Activated naive CD4-positive, alpha-beta T cell (primary cell): ENCODE measurements at places on chromosomes 7 and 10.

- no peak for DNase-seq
Measured at GRCh38 chr10:71368643-71369042, 28.1 kb upstream of the CDH23 start.

DNA sequence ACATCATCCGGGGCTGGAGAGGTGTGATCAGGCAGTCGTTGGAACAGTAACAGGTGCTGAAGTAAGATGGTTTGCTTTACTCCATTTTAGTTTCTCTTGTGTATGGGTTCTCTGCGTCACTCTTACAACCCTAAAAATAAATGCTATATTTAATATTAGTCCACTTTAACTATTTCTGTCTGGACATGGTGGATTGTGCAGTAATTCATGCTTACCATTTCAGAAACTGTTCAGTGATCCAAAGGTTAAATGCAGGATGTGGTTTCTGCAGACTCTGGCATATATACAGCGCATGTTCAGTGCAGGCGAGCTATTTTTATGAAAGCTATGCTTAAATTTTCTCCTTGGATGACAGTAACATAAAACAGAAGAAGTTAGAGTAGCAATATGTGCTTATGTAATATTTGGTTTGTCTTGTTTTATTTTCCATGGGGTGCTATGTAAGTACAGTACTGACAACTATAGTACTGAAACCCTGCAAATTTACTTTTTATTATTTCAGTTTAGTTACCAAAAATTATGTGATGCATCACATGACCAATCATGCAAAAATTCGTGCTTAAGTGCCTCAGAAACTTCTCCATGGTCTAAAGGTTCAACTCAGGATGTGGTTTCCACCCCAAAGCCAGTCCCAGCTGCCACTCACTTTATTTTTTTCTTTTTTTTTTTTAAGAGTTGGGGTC is 46.6 kb upstream of the GRID1 start:
- DNase-seq: no peak

- DNase-seq: peak; percentile 26
Measured at GRCh38 chr10:32332299-32332750, 14.6 kb downstream of the EPC1 start.

DNA sequence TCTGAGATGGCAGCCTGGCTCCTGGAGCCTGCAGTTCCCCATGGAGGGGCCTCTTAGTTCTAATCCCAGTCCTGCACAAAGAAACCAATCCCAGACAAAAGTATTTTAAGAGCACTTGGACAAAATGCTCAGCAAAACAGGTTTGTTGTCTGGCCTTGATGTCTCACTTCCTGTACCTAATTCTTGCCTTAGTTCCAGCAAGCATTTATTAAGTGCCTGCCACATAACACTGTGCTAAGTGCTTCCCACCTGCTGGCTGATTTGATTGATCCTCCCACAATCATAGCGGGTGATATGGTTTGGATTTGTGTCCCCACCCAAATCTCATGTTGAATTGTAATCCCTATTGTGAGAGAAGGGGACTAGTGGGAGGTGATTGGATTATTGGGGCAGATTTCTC is 65.7 kb upstream of the HABP2 start:
- DNase-seq: no peak

- no peak for DNase-seq
Measured at GRCh38 chr7:24863626-24864025, 106.4 kb upstream of the GSDME start.

GRCh38 chr7:43876976-43877745 is 7.8 kb upstream of the MRPS24 start:
- DNase-seq: no peak

DNA sequence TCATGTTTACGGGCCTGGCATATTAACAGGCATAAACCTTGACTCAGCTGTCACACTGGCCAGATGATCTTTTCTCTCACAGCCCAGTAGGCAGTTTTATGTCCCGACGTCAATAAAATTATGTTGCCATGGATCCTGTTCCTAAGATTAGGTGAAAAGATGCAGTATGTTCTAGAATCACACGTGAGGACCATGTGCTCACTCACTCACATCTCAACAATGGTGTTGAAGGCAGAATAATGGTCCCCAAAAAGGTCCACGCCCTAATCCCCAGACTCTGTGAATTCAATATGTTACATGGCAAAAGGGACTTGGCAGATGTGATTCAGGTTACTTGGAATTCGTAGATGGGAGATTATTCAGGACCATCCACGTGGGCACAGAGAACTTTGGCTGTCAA is 3.5 kb downstream of the DOCK1 start:
- no peak for DNase-seq

DNA sequence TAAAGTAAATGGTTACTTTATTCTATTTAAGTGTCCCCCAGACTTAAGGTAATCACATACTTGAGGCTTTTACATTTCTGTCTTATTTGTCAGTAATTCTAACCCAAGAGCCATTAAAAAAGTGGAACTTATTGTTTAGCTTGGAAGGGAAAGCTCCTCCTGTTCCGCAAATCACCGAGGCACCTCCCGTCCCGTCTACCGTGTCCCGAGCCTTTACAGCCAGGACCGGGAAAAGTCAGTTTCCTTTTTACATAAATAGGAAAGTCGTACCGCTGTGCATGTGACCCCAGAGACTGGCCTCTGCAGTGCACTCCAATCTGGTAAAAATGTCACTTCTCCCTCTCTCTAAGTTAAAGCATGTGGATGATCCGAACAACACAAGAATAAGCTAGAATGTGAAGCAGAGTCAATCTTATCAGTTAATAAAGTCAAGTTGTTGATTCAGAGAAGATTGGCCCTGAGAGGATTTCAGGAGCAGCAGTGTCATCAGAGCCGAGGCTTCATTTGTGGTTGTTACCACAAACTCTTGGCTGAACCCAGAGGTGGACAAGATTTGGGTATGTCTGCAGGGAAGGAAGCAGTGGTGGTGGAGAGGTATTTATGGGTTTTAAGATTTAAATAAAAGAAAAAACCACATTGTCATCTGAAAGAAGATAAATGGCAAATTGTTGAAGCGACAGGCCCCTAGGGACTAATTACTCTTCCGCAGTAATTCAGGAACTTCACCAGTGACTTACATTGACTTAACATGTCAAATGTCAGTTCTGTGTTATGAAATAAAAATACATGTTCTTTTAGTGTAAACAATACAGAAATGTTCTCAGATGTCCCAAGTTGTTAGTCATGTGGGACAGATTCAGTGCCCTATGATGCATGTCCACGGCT is 316.6 kb upstream of the ZNF32 start:
- no peak for DNase-seq

DNA sequence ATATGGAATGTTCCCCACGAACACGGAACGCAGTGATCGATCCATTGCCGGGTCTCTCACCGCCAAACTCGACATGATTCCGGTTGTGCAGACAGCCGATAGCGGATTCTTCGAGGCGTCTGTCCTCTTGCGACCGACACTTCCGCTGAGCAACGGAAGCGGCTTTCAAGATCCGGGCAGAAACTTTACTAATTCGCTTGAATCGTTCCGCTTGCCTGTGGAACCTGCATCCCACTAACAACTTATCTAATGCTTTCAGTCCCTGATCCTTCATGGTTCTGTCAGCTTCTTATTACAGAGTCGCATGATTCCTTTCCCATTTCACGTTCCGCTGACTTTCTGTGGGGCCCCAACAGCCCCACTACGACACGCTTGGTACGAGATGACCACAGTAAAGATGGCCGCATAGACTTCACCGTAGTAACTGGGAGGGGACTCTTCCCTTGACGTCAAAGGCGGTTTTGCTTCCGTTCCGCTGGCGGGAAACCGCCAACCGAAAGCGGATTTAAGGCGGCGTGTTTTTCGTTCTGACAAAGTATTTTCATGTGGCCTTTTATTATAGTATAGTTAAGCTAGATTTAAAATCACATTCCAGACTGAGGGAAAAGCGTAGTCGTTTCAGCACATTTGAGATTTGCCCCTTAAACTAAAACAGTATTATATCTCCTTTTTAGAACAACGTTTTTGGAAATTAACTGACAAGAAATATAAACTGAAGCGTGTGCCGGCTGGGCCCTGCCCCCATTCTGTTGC is at the start of gene CSTF2T:
CSTF2T (minus strand) TSS at position 121 of the 753 bp plus-strand sequence; CDS start at position 75, 46 bp downstream.
- DNase-seq: peak; percentile 74

DNA sequence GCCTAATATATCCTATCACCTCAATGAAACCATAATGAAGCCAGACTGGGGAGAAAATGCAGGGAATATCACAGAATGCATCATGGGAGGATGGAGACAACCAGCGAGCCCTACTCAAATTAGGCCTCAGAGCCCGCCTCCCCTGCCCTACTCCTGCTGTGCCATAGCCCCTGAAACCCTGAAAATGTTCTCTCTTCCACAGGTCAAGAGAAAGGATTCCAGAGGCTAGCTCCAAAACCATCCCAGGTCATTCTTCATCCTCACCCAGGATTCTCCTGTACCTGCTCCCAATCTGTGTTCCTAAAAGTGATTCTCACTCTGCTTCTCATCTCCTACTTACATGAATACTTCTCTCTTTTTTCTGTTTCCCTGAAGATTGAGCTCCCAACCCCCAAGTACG is 31.5 kb downstream of the PRSS2 start:
- DNase-seq: no peak

- DNase-seq: no peak
Measured at GRCh38 chr10:10973310-10973709, 44.4 kb upstream of the CELF2 start.

DNA sequence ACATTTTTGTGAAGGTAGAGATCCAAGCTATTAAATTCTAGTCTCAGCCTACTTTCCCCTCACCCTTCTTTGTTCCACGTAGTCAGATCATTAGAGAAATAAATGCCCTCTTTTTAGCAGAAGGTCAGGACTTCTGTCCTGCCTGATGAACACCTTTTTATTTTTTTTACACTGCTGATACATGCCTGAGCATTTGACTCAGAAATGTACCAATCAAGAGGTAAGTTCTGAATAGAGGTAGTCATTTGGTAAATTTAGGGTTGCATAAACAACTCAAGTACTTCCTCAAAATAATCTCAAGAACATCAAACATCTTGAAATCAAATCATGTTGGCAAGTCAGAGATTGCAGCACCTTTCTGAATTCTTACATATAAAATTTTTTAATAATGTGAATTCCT is 133.7 kb downstream of the MYO3A start:
- no peak for DNase-seq

GRCh38 chr7:117600911-117601310 is 121.1 kb downstream of the CFTR start:
- DNase-seq: no peak

- DNase-seq: no peak
Measured at GRCh38 chr7:141702047-141702567, at the start of gene DENND11. TSS of gene DENND11 (minus strand) at chr7:141702166. CDS start at chr7:141702153, 13 bp downstream.

DNA sequence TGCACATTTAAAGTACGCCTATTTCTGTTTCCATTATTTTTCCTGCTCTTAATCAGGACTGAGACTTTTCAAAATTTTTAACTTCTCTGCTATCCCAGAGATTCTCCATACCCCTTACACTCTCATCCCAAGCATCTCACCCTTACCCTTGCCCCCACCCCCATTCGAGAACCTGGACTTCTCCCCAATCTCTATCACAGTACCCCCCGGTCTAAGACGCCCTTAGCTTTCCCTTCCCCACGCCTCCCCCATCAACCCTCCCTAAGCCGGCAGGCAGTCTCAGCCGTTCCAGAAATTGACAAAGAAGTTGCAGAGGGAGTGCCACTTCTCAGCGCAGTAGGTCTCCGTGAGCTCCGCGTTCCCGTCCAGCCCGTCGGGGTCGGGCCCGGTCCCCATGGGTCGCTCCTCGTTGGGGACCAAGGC is 1.4 kb downstream of the FGFBP3 start:
- no peak for DNase-seq

DNA sequence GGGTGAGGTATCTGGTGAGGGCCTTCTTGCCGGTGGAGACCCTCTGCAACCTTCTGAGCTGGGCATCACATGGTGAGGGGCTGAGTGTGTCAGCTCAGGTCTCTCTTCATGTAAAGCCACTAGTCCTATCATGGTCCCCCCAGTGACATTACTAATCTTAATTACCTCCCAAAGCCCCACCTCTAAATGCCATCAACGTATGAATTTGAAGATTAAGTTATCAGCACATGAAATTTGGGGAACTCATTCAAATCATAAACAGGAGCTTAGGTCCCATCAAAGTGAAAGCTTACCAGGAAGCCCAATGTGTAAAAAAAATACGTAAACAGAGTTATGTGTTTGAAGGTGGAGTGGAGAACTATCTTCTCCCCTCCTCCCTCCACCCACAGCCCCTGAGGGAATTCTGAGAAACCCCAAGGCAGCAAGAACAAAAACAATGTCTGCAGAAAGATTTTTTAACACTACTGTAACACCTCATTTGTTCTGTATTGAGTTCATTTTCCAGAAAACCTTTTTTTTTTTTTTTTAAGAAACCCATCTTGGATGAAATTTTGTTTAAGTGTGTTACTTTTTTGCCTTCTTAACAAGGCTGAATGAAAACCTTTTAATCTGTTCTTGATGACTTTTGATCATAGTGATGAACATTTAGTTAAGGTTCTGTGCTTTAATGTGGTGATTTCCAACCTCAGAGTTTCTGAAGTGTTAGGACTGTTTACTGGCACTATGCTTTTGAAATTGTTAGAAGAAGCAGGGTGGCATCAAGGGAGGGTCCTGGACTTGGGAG is 19.1 kb upstream of the PCGF5 start:
- no peak for DNase-seq

- no peak for DNase-seq
Measured at GRCh38 chr7:69419934-69420333, 178.3 kb upstream of the AUTS2 start.

DNA sequence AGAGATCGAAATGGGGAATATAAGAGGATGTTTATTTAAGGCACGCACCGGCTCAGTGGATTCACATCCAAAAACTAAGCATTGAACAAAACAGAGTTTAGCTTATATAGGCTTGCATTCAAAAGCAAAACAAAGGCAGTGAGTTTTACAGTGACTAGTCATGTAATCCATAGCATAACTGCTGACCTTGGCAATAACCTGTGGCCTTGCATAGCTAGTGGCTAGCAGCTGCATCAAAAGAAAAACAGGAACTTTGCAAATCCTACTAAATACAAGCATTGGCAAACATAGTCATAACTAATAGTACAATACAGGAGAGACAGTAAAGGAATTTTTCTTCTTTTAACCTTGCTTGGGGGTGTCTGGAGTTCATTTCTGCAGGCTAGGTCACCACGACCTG is 9.7 kb upstream of the ZNF485 start:
- no peak for DNase-seq

DNA sequence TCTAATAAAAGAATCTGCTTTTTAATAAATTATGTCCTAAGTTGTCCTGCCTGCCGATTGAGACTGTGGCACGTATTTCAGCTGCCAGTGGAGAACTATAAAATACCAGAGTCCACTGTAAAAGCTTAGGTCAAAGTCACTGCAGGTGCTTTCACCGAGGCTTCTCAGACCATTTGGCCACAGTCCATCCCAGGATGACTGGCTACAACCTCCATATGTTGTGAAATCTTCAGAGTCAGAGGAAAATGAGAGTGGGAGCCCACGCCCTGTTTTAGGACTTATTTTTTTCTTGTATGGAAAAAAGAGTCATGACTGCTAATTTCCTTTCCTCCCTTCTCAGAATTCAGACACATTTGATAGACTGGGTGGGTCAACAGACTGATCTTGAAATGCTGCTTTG is 182.9 kb downstream of the ANK3 start:
- no peak for DNase-seq
